ENCODE measurements at places on chromosomes 3 and 15.

DNA sequence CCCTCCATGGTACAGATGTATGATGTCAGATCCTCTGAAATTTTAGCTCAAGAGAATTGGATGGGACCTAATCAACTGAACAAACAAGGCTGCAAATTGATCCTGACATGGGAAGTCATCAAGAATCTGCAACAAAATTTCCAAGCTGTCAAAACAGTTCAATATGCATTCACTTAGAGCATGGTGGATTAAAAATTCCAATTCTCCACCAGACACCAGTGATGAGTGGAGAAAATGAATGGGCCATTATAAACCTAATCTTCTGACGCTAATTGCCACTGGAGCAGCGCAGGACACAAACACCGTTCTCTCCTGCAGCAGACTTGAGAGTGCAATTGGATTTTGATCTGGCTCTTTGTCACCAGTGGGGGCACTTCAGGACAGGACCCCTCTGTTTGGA lies 94.2 kb downstream of the MINAR1 start:
- DNase-seq, result no peak

DNA sequence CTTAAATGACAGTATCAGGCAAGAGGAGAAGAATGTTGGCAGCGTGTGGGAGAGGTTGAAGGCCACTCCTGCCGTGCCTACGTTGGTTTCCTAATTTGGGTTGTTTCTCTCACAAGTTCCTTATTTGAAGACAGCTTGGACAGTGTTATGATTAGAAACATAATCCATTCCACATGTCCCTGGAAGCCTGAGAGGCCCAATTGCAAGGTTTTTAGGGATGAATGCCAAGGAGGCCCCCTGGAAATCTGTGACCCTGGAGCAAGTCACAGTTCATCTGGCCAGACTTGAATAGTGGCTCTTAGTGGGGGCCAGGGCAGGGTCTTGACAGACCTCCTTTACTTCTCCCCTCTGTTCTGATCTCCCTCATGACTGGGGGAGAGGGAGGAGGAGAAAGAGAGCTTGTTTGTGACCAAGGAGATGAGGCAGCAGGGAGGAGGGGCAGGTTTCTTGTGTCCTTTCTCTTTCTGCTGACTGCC lies 584.4 kb upstream of the TBL1XR1 start:
- DNase-seq, result peak; percentile 96

DNA sequence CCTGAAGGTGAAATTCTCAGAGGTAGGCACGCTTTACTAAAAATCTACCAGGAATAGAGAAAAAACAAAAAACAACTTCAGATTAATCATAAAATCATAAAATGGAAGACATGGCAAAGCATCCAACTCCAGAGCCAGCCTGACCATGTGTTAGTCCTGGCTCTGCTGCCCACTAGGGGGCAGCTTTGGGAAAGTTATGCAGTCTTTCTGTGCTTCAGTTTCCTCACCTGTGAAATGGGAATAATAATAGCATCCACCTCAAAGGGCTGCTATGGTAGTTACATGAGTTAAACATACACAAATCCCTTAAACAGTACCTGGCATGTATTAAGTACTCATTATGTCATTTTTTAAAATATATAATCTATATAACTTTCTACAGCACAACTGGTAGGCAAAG lies 52.3 kb downstream of the WNT5A start:
- peak; percentile 50 for DNase-seq

GRCh38 chr3:141708367-141708766 lies 29.7 kb upstream of the RNF7 start:
- peak; percentile 20 for DNase-seq

DNA sequence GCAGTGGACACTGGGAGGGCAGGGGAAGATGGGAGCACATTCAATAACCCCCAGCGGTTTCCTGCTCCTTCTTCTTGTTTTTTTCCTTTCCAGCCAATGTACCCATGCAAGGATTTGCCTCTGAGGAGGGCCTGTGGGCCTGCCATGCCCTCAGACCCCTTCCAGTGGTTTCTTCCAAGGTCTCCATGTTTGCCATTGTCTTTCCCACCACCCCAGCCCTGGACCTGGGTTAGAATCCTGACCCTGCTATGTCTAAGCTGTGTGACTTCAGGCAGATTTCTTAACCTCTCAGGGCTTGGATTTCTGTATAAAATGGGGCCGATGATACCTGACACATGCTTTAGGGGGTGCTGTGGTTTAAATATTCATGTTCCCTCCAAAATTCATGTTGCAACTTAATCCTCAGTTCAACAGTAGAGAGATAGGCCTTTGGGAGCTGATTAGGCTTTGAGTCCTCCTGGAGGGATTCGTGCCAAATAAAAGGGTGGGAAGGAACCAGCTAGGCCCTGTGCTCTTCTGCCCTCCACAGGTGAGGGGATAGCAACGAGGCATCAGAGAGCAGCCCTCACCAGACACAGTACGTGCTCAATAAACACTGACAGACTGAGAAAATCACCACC lies 46.3 kb upstream of the FLNB start:
- DNase-seq, result peak; percentile 60

- DNase-seq, result no peak
These were observed 53.1 kb upstream of the SLC7A14 start for GRCh38 chr3:170638988-170639387.

DNA sequence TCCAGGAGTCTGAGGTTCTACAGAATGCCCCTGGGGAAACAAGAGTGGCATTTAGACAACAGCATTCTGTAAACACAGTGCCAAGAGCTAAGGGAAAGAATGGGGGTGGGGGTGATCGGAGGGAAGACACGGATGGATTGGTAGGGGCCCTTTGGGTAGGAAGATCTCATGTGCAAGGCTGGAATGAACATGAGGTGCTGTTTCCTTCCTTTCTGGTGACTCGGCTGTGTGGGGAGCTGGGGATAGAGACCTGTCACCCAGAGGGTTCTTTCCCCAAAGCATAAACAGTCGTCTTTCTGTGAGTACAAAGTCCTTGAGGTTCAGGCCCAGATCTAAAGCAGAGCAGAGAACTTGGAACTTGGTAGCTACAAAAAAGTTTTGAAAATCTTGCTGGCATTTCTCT lies 11.7 kb downstream of the TPM1 start:
- peak; percentile 58 for DNase-seq

- no peak for DNase-seq
These were observed 177.3 kb upstream of the DPH6 start for GRCh38 chr15:35723120-35723847.

DNA sequence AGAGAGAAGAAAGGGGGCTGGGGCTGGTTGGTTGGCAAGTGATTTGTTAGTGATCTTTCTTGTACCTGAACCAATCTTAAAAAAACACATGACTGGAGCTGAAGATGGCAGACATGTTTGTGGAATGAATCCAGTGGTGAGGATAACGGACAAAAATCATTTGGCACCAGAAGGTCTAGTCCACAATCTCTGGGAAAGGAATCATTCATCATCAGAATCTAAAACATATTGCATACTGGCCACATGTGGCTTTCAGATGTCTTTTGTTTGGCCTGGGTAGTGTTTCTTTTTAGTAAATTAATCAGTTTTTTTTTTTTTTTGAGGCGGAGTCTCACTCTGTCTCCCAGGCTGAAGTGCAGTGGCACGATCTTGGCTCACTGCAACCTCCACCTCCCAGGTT lies 5.0 kb downstream of the NEK11 start:
- DNase-seq, result no peak

DNA sequence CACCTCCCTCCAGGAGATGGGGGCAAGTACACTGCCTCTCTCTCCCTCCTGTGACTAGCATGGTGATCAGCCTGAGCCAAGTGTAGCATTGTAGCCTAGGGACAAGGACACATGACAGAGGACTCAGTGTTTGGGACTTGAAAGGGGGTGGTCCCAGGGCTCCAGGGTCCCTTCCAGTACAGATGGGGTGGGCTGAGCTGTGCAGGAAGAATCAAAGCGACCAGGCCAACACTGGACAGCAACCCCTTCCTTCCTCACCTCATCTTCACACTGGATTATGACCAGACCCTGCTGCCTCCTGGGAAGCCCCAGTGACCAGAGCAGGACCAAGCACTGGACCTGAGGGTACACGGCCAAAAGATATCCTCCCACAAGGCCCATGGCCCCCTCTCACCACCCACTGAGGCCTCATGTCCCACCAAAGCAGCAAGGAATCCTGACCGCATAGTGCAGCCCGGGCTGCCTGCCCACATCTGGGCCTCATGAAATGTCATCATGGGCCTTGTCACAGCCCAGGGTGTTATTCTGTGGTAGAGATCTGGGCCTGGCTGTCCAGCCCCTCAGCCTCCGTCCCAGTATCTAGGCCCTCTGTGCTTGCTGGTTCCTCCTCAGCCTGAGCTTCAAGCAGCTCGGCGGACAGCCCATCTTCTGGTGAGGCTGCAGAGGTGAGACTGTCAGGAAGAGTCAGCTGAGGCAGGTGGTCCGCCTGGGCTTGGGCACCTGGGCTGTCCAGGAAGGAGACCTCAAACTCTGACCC lies 9.5 kb downstream of the GORASP1 start:
- DNase-seq, result no peak

- peak; percentile 53 for DNase-seq
These were observed 18.0 kb downstream of the SPICE1 start for GRCh38 chr3:113496924-113497323.

- peak; percentile 43 for DNase-seq
These were observed 329.3 kb upstream of the THBS1 start for GRCh38 chr15:39251413-39252133.

GRCh38 chr3:55160241-55160983 lies 232.6 kb upstream of the LRTM1 start:
- peak; percentile 100 for DNase-seq

DNA sequence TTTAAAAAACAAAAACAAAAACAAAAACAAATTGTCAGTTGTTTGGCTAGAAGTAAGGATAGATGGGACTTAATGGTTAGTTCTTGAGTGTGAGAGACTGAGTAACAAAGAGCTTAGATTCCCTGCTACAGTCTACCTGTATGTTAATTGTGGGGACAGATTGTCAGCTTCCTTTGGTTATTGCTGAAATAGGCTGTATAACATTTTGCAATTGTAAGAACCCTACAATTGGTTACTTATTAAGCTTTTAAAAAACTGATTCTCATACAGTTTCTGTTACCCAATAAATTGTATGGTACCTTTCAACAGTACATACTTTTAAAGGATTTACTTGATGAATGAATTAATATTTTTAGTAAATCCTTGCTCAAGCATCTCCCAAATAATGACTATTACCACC lies 35.3 kb downstream of the CLASP2 start:
- no peak for DNase-seq

DNA sequence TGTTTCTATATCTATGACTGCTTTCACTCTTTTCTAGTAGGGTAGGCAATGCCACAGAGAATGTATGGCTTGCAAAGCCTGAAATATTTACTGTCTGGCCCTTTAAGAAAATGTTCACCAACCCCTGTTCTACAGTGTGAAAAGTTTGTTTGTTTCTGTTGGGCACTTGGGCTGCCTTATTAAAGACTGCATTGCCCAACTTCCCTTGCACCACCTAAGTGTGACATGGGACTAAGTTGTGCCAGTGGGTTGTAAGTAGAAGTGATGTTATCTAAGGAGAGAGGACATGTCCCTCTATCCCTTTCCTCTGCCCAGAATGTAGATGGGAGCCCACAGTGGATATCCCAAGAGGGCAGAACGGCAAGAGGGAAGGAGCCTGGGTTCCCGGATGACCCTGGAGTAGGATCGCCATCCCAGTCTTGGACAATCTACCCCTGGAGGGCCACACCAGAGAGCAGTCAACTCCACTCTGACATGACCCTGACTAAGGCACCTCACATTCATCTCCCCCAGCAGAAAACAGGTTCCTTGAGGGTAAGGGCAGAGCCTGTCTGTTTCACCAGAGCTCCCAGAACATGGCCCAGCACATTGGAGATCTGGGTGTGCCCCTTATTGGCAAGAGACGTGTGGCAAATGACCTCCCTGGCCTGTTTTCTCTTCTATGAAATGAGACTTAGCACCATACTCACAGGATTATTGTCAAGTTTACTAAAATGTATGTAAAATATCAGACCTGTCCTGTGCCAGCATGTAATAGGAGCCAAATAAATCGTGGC lies 138.8 kb downstream of the SMAD6 start:
- DNase-seq, result no peak

DNA sequence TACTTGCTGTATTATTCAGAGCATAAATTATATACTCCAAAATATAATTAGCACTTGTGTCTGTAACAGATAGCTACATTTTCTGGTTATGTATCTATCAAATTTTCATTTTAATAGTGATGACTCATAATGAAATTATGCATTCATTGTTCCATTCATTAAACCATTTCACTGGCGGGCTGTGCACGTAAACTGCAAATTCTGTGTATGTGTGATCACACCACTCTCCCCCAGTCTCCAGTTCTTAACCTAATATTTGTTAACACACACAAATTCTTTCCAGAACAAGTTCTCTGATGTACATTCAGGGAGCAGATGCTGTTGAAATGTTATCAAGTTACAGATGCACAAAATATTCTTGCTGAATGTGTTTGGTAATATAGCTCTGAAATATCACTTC lies 3.8 kb upstream of the KCNMB2 start:
- no peak for DNase-seq

GRCh38 chr3:128573707-128574162 lies 76.9 kb downstream of the RPN1 start:
- DNase-seq, result no peak

DNA sequence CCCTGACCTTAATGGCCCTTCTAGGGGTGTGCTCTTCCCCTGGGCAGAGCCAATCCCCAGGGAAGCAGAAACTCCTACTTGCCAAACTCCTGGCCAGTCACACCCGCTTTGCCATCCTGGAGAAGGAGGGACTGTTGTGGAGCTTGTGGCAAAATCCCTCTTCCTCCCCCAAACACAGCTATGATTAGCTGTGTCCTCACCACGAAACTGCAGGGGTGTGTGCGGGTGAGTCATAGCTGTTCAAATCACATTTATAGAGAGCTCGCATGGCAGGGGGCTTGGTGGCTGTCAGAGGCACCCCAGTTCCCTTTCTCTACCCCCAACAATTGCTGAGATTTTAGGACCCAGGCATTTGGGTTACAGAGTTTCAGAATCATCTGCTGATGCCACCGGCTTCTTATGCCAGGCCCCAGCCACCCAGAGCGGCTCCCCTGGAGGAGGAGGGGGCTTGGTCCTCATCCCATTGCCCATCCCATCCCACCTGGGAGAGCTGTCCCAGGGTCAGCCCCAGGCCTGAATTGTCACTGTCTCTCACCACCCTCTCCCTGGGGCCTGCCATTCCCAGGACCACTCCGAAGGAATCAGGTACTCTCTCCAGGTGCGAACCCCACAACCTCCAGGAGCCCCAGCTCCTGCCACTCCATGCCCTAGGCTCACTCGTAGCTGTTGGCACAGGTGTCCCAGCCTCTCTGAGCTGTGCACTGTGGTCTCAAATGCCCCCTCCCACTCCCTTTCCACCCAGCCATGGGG lies 28.8 kb upstream of the MAGEF1 start:
- DNase-seq, result peak; percentile 68

GRCh38 chr15:53910852-53911251 lies 67.4 kb upstream of the UNC13C start:
- DNase-seq, result no peak
